ENCODE measurements at places on chromosomes 1 and 21. TPM values are rescaled to one million over a fixed set of nuclear protein-coding genes. Genes with fewer than 3 reads are reported as not detected.

Gene SYT11
- total RNA-seq = 14.1 TPM

Gene MTARC2
- total RNA-seq = 3.1 TPM

Gene ATP6V1G3
- total RNA-seq = not detected

GRCh38 chr1:180577361-180577760, 18.6 kb downstream of the OVAAL start:
- no peak for DNase-seq

GRCh38 chr1:20262810-20263534, 27.7 kb upstream of the VWA5B1 start:
- no peak for DNase-seq

GRCh38 chr1:11354893-11355553, 82.0 kb downstream of the UBIAD1 start:
- DNase-seq = no peak

DNA sequence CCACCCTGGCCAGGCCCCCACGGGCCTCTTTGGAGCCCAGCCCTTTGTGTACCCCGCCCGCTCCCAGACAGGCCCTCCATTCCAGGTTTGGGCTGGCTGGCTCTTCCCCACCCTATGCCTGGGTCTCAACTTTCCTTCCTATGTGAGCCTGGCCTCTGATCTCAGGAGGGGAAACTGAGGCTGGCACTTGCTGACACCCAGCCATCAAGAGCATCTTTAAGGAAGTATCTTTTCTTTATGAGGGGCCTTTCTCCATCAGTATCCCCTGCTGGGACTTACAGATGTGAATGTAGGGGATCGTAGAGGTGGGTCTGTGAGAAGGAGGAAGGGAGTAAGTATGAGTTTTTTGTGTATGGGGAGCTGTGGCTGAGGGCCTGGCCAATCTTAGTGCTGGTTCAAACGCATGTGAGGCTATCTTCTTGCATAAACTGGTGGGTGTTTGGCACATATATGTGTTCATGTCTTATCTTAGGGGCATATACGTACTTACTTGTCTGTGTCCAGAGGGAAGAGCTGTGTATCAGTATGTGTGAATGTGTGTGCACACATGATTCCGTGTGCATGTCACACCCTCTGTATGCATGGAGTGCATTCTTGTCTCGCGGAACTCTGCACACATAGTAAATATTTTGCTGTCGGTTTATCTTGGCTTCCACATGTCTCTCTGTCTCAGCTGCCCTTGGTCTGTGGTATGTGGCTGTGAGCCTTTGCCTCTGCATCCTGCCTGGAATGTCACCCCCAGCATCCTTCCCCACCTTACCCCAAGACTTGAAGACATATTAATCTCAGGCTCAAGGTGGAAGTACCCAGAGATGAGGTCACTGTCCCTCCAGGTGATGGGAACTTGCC, 5.4 kb downstream of the NECTIN4 start:
- no peak for DNase-seq

- DNase-seq = no peak
Observed at GRCh38 chr21:37827913-37828312, 88.3 kb downstream of the KCNJ6 start.

GRCh38 chr1:103489935-103490334, 35.6 kb upstream of the RNPC3 start:
- no peak for DNase-seq

- no peak for DNase-seq
Observed at GRCh38 chr1:84090447-84091245, 53.4 kb upstream of the PRKACB start.

GRCh38 chr21:36725793-36726386, 27.0 kb downstream of the SIM2 start:
- no peak for DNase-seq

GRCh38 chr1:205748403-205749233, 1.4 kb downstream of the NUCKS1 start:
- no peak for DNase-seq

DNA sequence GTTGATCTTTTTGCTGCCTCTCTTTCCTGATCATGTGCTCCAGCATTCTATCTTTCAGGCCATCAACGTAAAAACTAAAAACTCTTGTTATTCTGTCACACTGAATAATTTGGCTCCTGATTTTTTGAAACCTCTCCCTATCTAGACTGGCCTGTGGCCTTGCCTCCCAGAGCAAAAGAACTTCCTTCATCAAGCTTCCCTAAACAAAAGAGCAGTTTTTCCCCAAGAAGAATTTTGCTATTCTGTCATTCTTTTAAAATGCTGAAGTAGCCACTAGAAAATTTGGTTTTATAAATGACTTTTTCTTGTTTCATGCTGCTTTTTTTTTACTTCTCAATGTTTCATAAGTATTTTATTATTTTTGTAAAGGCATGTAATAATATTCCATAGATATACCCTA, 37.1 kb upstream of the CR2 start:
- no peak for DNase-seq

- DNase-seq = no peak
Observed at GRCh38 chr1:1402072-1402900, 3.2 kb upstream of the CCNL2 start.

DNA sequence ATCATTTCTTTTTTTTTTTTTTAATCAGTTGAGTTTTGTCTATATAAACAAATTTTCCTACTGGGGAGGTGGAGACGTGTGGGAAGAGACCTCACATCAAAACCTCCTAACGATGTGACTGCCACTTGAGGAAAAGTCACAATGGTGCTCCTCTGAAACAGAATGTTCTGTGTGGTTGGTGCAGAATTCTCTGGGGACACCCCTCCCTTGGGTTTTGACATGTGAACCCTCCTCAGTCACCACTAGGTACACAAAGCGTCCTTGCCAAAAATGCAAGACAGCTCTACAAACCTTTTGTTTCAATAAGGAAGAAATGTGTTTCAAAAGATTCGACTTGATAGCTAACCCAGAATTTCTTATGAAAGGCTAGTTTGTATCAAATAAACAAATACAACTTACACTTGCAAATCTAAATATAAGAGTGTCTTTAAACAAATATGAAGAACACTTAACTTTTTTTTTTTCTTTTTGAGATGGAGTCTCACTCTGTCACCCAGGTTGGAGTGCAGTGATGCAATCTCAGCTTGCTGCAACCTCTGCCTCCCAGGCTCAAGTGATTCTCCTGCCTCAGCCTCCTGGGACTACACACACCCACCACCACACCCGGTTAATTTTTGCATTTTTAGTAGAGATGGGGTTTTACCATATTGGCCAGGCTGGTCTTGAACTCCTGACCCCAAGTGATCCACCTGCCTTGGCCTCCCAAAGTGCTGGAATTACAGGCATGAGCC, 9.3 kb downstream of the SLC25A24 start:
- DNase-seq = no peak

DNA sequence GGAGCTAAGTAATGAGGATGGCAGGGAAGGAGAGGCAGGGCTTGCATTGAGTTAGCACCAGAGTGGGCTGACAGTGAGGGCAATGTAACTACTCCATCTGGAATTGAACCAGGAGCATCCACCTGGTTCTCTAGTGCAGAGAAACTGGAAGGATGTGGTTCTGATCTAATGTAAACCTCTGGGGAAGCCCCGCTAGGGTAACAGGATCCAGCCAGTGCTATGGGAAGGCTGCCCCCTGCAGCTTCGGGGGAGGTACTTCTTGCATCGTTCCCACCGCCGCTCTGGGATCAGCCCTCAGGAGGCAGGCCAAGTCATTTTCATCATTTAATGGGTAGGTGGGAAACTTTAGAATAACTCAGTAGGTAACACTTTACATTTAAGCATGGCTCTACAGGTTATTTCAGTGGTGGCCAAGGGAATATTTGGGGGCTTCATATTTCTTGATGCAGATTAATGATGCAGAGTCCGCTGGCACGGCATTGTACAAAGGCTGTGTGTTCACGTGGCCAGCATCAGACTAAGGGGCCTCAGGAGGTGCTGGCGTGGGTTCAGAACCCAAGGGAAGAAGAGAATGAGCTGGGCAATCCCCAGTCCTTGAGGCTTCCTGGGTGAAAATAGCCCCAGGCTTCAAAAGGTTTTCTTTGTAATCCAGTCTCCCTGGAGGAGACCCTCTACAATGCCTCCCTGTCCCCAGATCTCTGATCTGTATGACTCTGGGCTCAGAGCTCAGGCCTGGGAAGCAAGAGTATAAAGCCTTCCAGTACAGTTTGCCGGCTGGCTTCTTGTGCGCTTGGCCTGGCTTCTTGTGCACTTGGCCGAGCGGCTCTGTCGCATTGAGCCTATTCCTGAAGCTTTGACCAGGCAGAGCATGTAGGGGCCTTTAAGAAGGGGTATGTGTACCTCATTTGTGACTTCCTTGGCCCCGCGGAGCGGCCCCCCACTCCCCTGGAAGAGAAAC, 26.4 kb upstream of the KAZN start:
- no peak for DNase-seq

GRCh38 chr1:48341221-48341620, 118.7 kb downstream of the SLC5A9 start:
- no peak for DNase-seq

- DNase-seq = no peak
Observed at GRCh38 chr1:11523746-11524464, 45.0 kb downstream of the DISP3 start.

- DNase-seq = no peak
Observed at GRCh38 chr1:77168358-77168757, 50.9 kb downstream of the PIGK start.

DNA sequence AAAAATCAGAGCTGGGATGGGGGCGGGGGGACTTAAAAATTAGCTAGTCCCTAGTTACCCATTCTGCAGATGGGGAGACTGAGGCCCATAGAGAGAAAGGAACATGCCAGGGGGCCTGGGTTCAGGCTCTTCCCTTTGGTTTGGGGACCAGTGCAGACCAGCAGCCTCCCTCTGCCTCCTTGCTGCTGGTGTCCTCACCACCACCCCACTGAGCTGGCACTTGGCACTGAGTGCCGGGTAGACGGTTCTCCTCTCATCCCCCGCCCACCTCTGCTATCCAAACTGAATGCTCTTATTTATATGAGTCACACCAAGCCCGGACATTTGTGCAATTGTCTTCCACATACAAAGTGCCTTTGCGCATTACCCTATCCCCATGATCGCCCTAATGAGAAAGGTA, 39.2 kb downstream of the CAMK2N1 start:
- no peak for DNase-seq

DNA sequence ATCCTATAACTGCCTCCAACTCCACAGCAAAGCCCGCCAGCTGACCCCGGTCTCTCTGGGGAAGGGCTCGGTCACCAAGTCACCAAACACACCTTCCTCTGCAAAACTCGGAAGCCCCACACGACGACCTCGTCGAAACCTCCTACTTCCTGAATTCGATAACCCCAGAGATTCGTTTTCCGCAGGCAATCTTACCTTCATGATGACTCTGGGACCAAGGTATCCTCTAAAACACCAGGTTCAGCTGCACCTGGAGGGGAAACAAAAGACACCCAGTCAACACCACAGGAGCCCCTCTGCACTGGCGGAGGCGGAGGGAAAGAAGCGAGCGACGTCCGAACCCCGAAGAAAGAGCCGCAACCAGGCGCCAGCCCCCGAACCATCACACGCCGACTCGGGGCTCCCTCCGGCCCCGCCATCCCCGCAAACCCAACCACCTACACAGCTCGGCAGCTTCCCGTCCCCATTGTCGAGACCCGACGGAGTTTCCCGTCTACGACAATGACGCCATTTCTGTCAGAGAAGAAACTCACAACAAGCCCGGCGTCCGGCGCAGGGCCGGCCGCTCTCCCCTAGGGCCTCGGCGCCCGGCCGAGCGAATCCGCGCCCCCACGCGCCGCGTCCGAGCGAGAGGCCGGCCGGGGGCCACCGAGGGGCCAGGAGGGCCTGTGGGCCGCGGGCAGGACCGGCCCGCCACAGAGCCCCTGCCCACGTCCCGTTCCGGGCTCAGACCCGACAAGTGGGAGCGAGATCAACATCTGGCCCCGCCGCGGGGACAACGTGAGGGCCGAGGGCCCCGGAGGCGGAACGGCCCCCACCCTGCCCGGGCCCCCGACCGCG, 1.0 kb downstream of the ARID4B start:
- peak; percentile 32 for DNase-seq

- no peak for DNase-seq
Observed at GRCh38 chr1:151221616-151222015, 23.3 kb downstream of the PIP5K1A start.

DNA sequence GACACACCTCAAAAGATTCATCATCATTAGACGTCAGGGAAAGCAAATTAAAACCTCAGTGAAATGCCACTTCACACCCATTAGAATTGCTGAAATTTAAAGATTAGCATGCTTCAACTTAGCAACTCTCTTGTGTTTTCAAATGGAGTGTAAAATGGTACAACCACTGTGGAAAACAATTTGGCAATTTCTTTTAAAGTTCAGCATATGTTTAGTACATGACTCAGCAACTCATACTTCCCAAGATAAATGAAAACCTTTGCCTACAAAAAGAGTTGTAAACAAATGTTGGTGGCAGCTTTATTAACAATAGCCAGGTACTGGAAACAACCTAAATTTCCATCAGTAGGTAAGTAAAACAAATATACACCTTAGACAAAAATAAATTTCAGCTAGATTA, 42.7 kb downstream of the ST3GAL3 start:
- no peak for DNase-seq

DNA sequence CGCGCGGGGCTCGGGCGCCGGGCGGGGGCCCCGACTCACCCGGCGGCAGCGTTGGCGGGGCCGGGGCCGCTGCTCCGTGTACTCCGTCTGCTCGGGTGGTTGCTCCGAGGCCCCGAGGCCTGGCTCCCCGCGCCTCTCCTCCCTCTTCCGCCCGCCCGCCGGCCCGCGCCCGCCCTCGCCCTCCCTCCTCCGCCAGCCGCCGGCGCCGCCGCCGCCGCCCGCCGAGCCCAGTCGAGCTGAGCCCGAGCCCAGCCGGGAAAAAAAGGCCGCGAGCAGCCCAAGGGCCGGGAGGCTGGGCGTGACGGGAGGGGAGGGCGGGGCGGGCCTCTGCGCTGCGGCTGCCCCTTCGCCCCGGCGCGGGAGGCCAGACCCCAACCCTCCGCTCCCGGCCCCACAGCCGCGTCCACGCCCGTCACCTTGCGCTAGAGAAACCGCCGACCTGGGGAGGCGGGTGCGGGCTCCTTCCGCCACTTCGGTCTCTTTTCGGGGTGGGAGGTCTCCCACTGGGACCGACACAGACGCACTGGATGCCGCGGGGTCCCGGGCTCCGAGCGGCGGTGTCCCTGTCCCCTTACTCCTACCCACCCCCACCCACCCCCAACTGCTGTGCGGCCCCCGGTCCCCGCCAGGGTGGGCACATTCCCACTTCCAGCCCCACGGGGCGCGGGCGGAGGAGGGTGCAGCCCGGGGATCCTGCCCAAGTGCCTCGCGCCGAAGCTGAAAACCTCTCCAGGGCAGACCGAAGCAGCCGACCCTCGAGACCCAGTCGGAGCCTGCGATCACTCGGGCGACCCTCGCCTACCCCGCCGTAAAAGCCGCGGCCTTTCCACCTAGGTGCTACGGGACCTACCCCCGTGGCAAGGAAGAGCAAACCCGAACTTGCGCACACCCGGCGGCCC, at the start of gene CERS2:
Gene CERS2, minus strand, starts transcription at position 256 of the 899 bp plus-strand sequence. CDS start 5,745 bp downstream, outside the sequence.
- no peak for DNase-seq

- DNase-seq = no peak
Observed at GRCh38 chr1:203828503-203828902, 32.9 kb upstream of the SNRPE start.

GRCh38 chr21:41598561-41599431, 90.8 kb upstream of the TMPRSS2 start:
- no peak for DNase-seq

DNA sequence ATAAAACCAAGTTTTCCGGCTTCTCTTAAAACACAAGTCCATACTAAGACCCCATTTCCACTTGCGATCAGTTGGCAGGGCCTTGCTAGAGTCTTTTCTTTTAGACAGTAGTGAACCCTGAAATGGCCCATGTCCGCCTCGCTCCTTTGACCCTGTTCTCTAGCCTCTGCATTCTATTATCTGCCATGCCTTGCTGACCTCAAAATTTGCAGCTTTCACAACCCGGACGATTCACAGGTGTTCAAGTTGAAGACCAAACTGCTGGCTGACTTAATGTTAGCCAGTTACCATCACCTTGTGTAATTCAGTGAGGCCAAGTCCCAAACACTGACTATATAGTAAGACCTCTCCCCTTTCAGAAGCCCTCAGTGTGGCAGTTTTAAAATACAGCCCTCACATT, 174.2 kb downstream of the PCP4 start:
- no peak for DNase-seq
